Brain pericyte (primary cell): ENCODE measurements at places on chromosomes 4 and X.

DNA sequence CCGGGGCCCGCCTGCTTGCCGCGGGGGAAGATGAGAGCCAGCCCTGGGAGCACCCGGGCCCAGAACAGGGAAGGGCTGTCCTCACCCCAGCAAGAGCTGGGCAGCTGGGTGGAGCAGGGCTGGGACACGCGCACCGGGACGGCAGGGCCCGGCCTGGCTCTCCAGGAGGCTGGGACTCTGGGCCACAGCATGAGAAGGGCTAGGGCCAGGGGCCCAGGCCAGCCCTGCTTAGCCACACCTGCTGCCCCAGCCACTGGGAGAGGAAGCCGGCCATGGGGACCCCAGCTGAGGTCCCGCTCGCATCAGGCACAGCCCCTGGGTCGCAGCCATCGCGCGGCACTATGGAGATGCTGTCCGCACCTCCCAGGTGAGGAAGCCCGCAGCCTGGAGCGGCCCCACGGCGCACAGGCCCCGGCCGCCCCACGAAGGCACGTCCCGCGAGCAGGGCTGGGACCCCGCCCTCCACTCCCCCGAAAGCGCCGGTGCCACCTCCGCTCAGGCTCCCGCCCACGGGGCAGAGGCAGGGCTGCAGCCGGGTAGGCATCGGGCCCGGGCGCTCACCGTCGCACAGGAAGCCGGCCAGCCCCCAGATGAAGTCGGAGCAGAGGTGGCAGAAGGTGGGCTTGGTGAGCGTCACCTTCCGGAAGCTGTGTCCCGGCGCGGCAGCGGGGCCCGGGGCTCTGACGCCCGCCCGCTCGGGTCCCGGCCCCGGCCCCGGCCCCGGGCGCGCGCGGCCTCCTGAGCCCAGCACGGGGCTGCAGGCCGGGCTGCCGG, 531 bp downstream of the DGKQ start:
- DNase-seq, result no peak

DNA sequence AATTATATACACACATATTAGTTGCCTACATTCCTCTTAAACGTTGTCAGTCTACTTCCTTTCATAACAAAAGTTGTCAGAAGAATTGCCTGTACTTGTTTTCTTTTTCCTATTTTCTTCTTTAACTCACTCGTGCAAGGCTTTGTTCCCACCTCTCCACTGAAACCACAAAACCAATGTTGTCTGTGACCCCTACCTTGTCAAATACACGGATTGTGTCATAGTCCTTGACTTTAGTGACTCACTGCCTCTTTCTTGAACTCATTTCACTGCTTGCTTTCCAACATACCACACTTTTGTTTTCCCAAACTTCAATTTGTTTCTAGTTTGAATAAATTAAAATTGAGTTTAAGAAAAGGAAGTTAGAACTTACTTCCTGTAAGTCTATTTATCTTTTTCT, 283.9 kb upstream of the AGA start:
- DNase-seq, result no peak

DNA sequence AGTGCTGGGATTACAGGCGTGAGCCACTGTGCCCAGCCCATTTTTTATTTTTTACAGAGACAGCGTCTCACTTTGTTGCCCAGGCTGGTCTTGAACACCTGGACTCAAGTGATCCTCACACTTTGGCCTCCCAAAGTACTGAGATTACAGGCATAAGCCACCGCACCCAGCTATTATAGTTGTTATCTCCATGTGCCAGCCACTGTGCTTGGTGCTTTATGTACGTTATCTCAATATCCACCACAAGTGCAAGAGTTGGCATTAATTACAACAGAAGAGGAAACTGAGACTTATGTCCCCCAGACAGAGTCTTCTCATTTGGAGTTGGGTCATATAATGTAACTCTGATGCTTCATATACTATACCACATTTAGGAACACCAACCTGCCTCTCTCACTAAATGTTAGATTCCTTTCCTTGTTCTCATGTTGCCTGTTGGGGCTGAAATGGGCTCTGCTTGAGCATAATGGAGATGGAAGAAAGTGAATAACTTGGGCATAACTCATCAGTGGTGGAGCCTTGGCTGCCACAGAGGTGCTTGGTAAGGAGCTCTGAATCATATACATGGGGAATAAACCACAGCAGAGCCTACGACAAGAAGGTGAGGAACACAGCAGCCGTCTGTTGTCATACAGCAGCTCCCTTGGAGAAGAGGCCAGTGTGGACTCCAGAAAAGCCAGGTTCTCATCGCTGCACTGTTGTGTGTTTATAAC, 84.3 kb downstream of the SPRY1 start:
- DNase-seq, result no peak

DNA sequence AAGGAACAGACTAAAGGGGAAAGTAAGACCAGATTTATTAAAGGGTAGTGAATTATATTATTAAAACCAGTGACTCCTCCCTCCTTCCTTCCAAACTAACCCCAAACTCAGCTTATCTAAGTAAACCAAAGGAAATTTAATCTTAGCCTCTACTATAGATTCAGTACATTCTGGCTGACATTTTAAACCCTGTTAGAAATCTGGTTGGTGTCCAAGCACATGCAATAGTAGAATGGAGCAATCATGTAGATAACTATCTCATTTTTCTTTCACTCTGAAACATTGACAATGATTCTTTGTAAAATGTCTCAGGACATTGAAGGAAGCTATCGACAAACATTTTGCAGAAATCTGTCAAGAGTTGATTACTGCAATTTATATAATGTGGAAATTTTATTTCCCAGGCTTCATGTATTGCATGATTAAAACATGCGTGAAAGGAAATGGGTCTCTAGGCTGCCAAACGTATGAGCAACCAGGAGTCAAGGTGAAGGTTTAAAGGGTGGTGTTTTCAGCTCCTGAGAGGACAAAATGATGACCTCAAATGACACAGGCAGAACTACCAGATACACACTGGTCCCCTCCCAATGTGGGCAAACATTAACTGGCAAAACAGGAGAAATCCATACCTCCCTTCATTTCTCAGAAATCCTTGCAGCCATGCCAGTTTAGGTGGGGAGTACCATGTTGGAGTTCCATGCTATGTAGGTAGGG, 58.2 kb upstream of the RBM47 start:
- DNase-seq, result no peak

DNA sequence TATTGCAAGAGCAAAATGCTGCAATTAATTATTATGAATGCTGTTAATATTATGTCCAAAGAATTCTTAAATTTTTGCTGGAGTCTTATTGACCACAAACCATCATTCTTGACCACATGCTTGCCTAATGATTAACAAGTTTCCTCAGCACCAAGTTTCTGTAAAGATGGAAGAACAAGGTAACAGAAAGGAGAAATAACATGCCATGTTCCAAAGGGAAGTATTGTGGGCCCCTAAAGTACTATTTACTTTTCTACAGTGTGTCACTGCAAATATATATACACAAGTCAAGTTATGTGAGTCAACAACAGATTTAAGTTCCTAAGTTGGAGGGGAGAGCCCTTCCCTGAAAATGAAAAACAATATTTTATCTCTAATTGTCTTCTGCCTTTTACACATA, 20.6 kb downstream of the FAM47E start:
- DNase-seq, result no peak

GRCh38 chr4:16217300-16218051, 8.8 kb downstream of the TAPT1 start:
- no peak for DNase-seq

DNA sequence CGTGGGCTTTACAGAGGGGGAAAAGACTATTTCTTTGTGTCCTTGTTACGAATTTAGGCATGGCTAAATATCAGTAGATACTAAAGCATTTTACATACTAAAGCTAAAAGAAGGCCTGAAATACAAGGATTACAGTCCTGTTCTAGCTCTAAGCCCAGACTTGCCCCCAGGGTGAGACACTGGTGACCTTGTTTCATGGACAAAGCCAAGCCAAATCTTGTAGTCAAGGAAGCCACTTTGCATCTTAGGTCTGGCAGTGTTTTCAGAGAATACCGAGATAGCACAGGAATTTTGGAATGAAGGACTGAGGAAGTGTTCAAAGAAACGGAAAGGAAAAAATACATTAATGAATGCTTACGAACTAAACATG, 733 bp upstream of the G3BP2 start:
- no peak for DNase-seq

DNA sequence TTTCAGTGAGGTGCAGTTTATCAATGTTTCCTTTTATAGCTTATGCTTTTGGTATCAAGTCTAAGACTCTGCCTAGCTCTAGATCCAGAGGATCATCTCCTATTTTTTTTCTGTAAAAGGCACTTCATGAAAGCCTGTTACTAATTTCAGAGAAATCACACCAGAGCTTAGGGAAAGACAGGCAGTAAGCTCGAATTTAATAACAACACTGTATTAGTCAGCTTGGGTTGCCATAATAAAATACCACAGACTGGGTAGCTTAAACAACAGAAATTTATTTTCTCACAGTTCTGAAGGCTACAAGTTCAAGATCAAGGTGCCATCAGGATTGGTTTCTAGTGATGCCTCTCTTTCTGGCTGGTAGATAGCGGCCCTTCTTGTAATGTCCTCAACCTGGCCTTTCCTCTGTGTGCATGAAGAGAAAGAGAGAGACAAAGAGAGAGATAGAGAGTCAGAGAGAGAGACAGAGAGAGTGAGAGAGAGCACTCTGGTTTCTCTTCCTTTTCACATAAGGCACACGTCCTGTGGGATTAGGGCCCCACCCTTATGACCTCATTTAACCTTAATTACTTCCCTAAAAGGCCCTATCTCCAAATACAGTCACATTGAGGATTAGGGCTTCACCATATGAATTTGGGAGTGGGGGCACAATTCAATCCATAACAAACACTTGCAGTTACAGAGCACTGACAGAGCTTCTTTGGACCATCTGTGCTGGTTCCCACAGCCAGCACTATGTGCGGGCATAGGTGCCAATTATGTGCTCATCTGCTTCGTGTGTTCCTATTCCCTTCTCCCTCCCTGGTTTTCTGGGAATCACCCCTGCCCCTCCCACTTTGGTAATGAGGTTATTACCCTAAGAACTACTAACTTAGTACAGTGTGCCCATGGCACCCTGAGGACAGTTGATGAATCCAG, 114.8 kb upstream of the MED14 start:
- DNase-seq, result no peak

GRCh38 chr4:139239127-139239772, 40.8 kb downstream of the MGARP start:
- DNase-seq, result no peak

- no peak for DNase-seq
These were observed 276.3 kb downstream of the HNRNPD start for GRCh38 chr4:82097504-82097903.

DNA sequence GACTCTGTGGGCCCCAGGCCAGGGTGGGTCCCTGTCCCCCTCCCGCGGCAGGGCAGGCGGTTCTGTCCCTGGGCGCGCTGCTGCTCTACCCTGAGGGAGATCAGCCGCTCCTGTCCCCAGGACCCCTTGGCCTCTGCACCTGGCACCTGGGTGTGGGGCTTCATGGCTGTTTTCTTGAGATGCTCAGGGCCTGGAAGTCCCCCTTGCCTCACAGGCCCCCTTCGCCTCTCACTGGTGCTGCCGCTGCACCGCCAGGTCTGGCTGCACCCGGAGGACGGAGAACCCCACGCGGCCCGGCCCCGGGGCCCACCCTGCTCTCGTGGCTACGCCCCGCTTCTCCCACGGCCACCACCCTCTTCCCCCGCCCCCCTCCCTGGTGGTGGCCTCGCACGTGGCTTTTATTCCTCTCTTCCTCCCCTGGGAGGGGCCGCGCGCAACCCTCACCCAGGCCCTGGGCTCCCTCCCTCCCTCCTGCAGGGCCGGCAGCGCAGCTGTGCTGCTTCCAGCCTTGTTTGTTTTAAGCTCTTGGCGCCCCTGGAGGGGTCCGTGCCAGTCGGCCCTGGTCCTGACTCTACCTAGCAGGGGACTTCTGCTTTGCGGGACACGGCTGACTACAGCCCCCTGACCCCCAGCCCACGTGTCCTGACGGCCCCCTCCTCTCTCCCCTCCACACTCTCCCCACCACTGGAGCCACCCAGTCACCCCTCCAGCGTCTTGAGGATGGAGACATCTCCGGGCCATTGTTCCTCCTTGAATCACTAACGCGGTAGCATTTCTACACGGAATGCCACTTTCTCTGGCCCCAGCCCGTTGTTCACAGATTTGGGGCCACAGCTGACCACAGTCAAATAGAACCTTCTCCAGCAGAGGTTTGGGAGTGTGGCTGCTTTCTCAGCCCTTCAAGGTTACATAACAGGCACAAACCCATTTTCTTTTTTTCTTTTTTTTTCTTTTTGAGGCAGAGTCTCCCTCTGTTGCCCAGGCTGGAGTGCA, 20.6 kb upstream of the CLDN24 start:
- no peak for DNase-seq

DNA sequence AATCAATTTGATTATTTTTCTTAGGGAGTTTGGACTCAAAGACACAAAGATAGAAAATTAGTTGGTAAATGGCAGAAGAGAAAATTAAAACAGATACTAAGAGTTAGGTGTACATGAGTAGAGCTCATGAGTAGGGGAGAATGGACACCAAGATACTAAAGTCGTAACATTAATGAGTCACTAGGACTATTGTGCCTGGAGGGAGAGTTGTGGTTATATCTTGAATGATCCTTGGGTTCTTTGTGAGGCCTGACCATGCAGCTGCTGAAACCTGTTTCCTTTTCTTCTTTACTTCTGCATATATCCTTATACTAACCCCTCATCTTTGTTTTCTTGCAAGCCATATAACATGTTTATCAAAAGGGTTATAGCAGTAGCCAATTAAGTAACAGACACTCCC, 532.8 kb downstream of the RPA4 start:
- DNase-seq, result no peak

- no peak for DNase-seq
These were observed 157.5 kb upstream of the ITM2A start for GRCh38 chrX:79524642-79525041.

DNA sequence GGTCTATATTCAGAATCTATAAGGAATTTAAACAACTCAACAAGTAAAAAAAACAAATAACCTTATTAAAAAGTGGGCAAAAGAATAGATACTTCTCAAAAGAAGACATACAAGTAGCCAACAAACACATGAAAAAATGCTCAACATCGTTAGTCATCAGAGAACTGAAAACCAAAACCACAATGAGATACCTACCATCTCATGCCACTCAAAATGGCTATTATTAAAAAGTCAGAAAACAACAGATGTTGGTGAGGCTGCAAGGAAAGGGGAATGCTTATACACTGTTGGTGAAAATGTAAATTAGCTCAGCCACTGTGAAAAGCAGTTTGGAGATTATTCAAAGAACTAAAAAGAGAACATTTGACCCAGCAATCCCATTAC, 201.6 kb downstream of the QDPR start:
- no peak for DNase-seq

DNA sequence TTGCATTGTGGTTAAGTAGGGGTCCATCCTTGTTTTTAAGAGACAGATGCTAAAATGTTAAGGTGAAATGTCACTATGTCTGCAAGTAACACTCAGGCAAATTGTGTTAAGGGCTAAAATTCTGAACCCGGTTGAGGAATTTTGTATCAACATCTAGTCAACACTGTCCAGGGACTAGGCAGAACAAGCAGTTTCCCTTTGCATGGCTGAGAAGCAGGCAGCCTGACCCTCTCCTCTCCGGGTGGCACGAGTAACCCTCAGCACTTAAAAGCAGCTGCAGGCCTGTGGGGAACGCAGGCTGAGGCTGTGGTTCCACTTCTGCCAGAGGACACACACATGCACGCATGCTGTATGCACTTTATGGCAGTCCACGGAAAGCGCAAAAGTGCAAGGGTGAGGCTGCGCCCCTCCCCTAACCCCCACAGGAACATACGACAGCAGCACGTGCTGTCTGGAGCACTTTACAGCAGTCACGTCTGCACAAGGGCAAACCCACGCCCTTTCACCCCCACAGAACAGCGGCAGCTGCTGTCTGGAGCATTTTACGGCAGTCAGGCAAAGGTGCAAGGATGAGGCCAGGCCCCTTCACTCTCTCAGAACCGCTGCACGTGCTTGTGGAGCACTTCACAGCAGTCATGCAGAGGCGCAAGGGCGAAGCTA, 619 bp upstream of the MPC1L start:
- no peak for DNase-seq

- no peak for DNase-seq
These were observed 58.0 kb downstream of the FGF16 start for GRCh38 chrX:77505227-77505626.
